Activated T-helper 2 cell treated with anti-CD3 and anti-CD28 coated beads, Interferon-gamma antibody, Interleukin-2, Interleukin-4, amounts not matched to agents 10 μg/mL and 5 μg/mL and 100 μg/mL, durations not matched to agents 14 hours and 24 hours and 36 hours (primary cell): ENCODE measurements at places on chromosomes 12 and 14.

DNA sequence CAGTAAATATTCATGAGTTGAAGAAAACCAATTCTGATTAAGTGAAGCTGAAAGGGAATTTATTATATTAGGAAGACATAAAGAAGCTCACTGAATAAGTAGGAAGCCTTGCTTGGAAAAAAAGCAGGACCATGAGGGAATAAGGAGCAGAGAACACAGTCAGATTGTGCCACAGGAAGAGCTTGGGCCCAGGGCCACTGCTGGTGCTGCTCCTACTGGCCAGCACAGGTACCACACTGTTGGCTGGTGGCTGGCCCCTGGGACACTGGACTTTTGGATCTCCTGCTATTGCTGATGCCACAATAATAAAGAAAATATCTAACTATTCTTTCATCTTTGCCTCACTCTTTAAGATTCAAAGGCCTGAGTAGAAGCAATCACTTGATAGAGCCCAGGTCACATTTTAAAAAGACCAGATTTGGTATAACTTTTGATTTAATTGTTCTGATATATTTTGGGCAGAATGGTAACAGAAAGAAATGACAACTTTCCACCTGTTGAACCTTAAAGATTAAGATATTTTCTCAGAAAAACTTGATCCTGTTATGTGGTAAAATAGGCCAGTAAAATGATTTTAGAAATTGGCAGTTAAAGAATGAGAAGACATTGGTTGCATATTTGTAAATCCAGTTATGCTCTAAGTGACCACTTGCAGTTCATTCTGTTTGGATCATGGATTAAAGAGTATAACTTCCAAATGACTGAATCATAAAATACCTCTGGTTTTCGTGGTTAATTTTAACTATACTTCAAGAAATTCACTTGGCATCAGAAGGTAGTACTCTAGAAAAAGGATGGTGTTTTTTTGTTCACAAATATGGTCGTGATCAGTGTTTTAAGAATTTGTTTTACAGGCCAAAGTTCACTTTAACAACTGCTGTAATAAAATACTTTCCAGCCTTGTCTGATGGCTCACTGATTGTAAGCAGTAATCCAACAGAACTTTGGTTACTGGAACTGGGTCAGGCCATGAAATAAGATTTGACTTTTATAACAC, 68.3 kb downstream of the DERA start:
- no peak for DNase-seq

DNA sequence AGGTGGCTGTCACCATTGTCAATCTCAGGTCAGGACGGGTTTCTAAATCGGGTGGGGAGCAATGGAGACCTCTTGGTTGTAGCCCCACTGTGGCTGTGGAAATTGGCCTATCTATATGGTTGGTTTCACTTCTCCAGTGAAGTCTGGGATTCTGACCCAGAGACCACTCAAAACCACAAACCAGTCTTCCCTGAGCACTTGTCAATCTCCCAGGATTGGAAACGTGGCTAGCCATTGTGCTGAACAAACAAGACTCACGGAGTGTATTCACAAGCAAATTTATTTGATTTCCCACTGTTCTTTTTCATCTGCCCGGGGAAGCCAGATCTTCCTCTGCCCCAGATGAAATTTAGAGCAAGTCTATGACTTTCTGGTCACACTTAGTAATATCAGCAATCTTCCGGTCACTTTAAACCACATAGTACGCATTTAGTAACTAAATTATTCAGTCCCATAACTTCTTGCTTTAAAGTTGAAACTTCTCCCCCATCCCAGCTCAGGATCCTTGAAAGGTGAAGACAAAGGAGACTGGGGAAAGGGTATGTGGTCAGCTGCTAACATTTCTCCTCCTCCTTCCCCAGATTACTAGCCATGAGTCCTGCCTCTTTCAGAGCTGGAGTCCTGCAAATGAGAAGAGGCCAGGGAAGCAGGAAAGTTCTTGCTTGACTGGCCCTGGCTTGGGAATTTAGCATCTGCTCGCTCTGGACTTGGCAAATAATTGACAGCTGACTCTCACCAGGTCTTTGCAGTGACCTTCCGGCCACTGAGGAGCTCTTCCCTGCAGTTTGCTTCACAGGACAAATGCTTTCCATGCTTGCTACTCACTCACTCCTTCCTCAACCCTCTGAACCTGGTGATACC, 123.2 kb upstream of the MAX start:
- no peak for DNase-seq

DNA sequence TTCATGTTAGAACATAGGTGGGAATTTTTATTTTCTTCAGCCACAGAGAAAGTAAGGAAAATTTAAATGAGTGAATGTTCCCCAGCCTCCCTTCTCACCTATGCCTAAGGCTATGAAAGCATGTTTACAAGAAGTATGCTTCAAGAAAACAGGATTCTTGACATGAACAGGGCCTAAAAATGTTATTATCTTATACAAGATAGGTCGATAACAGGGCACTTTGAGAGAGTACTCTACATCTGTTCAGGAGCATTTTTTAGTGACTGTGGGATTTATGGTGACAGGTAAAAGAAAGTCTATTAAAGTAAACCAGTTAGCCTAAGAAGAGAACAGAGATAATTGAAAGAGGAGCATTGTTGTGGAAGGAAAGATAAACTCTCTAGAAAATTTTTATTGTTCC, 222.9 kb upstream of the DAAM1 start:
- no peak for DNase-seq

- DNase-seq, result peak; percentile 66
Measured at GRCh38 chr14:93112891-93113677, 2.6 kb downstream of the ITPK1 start.

GRCh38 chr12:9344541-9344940, 136.3 kb upstream of the PZP start:
- DNase-seq, result no peak

DNA sequence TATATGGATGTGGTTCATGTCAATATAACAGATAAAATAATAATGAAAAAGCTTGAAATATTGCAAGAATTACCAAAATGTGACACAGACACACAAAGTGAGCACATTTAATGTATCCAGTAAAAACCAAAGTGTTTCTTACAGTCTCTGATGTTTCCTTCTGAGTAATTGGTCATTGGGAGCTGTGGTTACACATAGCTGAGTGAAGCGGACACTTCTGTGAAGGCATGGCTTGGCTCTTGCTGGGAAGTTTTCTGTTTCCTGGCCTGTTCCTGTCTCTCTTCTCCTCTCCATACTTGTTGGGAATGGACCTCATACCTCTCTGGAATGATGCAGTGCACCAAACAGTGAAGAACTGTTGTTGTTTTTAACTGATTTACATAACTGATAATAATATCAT, 117.3 kb downstream of the BICD1 start:
- no peak for DNase-seq

GRCh38 chr12:55686366-55687010, 21.2 kb downstream of the ITGA7 start:
- DNase-seq, result no peak

DNA sequence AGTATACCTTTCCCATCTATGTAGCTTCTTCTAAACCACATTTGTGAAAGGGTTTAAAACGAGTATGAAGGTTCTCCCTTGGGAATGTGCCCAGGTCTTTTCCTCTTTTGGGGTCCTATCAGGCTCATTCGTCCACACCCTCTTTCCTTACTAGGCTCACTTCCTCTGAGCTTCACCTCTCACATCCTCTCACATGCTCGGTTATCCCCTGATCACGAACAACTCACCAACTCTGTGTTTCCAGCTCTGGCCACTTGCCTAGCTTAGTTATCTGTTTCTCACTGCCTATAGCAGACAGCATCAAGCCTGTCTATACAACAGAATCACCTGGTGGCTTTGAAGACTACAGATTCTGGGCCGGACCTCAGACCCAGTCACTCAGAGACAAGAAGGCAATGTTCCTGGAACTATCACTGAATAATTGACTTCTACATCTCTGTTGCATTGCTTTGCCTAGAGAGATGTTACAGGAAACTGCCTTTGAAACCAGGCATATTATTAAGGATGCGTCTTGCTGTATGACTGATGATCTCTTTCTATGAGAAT, 158.2 kb downstream of the FOXN3 start:
- no peak for DNase-seq

GRCh38 chr14:97297100-97297499, 499.9 kb downstream of the VRK1 start:
- DNase-seq, result no peak

DNA sequence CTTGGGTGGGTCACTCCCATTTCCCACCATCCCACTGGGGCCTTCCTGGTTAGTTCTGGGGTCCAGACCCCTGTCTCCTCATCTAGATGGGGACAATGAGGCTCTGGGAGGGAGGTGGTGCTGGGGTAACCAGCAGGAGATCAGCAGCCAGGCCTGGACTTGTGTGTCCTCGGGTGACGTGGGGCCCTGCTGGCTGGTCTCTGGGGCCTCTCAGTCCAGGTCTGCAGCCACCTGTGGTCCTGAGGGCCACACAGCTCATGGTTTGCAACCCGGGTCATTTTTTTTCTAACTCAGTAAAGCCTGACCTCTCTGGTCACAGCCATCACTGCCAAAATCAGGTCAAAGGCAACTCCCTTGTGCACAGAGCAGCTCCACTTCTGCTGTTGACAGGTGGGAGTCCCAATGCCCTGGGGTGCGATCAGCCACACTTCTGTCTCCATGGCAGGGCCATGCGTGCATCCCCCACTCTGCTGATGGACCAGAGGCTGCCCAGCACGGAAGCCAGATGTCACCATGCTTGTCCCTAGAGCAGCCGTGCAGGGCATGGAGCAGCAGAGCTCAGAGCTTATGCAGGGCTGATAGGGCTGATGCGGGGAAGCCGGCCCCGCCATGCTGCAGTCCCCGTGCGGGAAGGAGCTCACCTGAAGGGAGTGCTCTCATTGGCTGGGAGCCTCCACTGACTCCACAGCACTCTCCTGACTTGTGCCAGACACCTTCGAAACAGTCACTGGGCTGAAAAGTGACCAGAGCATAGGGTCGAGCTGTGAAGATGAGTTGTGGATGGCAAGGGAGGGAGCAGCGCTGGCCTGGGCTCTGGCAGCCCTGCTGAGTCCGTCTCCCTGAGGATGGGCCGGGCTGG, 250.9 kb downstream of the ADGRD1 start:
- no peak for DNase-seq

- DNase-seq, result no peak
Measured at GRCh38 chr12:121490401-121491281, 90.2 kb downstream of the KDM2B start.

GRCh38 chr14:92225731-92226130, 97.2 kb upstream of the SLC24A4 start:
- DNase-seq, result no peak

DNA sequence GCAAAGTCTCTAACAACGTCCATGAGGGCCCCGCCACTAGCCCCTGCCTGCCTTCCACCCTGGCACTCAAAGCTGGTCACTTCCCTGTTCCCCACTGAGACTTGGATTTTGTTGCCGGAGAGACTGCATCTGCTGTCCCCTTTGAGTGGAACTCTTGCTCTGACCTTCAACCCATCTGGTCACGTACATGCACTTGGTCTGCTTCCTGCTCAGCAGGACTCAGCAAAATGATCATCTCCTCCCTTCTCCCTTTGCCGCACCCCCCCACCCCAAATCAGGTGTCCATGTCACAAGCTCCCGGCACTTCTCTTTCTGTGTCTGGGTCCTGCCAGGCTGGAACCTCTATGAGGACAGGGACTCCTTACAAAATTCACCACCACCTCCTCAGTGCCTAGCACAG, 180.9 kb downstream of the CHST11 start:
- DNase-seq, result no peak

- no peak for DNase-seq
Measured at GRCh38 chr12:14824012-14824634, 10.1 kb upstream of the SMCO3 start.

DNA sequence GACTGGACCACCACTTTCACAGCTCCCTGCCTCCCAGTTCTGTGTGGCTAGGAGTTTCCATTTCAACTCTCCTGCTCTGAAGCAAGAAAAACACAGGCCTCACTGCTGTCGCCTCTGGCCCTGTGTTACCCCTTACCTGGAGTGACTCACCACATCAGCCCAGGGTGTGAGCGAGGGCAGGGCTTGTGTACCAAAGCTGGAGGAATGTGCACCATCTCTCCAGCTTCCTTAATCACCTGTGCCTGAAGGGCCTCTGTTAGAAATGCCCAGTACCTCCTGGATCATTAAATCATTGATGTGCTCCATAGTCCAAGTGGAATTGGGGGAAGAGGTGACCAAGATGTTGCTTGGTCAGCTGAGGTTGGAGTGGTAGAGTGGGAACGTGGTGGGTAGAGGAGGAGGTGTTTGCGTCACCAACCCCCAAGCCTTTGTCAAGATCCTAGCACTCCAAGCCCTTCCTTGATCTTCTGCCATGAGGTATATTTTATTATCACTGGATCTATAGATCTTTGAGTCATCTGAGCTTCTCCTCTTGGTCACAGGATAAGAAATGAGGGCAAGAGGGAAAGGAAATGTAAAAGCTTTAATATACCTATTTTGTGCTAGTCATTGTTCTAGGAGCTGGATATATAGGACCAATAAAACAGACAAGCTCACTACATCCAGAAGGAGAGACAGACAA, 51.3 kb downstream of the SSPN start:
- DNase-seq, result no peak

GRCh38 chr12:59844750-59845149, 248.9 kb downstream of the SLC16A7 start:
- DNase-seq, result no peak

DNA sequence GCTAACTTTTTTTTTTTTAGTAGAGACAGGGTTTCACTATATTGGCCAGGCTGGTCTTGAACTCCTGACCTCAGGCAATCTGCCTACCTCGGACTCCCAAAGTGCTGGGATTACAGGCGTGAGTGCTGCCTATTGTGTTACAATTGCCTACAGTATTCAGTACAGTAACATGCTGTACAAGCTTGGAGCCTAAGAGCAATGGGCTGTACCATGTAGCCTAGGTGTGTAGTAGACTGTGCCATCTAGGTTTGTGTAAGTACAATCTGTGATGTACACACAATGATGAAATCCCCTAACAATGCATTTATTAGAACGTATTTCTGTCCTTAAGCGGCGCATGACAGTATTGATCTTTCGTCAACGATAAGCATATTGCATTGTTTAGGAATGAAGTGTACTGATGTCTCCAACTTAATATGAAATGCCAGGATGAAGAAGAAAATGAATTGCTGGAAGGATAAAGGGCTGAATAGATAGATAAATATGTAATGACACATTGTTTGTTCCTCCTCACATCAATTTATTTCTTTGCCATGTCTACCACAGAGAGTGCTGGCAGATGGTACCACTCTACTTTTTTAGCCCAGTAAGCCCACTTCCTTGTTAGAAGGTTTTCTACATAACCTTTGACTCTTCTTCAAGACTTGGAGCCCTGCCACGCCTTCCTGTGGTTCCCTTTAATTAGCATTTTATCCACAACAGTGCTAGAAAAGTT, 467.5 kb downstream of the VRK1 start:
- no peak for DNase-seq

DNA sequence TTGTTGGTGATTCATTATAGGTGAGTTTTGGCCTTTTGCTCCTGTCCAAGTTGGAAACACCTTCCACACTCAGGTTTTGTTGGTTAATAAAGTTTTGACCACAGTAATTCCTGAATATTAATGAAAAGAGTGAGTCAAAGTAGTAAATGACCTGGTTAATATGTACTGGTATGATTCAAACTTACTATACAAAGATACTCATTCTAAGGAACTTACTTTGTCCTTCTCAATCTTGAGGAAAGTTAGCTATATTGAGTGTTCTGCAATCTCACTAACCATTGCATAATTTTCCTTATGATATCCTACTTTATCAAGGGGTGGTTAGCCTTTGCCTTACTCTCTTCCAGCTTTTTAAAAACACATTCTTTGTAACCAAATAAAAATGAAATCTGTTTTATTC, 20.9 kb upstream of the HECTD1 start:
- no peak for DNase-seq
